ENCODE measurements at places on chromosomes 2 and 18. TPM values are rescaled to one million over a fixed set of nuclear protein-coding genes. Genes with fewer than 3 reads are reported as not detected.

DNA sequence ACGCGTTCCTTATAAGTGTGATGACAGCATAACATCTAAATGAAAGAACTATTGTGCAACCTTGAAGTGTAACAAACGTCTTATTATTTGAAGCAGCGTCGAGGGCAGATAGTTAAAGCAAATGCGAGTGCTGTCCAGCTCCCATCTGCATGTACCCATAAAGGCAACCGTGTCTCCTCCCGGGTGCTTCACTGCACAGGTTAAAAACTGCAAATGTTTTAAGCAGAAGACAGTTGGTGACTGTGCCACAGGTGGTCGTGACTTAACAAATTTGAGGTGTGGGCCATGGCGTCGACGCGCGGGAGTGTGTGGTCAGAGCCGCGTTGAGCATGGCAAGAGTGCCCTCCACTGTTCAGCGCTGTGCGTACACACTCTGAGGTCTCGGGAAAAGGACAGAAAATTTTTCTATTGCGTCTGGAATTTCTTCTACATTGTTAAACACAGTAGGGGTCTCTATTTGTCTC is 6.4 kb downstream of the SALL3 start:
- H3K27ac ChIP-seq, result no peak overlapping the region
- DNase-seq, result peak; percentile 41
- H3K27me3 ChIP-seq, result peaks cover 57% of the 10 kb centered on the region
- no peaks in the 10 kb centered on the region for H3K36me3 ChIP-seq
- H3K4me3 ChIP-seq, result no peak overlapping the region

GRCh38 chr2:43791035-43791765 is 17.4 kb downstream of the DYNC2LI1 start:
- H3K27me3 ChIP-seq, result no peaks in the 10 kb centered on the region
- peaks cover 23% of the 10 kb centered on the region for H3K4me1 ChIP-seq
- no peak for DNase-seq
- H3K27ac ChIP-seq, result no peak overlapping the region
- peaks cover 1% of the 10 kb centered on the region for H3K36me3 ChIP-seq

- H3K4me3 ChIP-seq, result no peak overlapping the region
- H3K36me3 ChIP-seq, result peaks cover 24% of the 10 kb centered on the region
- DNase-seq, result no peak
- peaks cover 21% of the 10 kb centered on the region for H3K4me1 ChIP-seq
- H3K27me3 ChIP-seq, result no peaks in the 10 kb centered on the region
- no peak overlapping the region for H3K27ac ChIP-seq
Measured at GRCh38 chr2:64587561-64587960, 63.4 kb downstream of the AFTPH start.

DNA sequence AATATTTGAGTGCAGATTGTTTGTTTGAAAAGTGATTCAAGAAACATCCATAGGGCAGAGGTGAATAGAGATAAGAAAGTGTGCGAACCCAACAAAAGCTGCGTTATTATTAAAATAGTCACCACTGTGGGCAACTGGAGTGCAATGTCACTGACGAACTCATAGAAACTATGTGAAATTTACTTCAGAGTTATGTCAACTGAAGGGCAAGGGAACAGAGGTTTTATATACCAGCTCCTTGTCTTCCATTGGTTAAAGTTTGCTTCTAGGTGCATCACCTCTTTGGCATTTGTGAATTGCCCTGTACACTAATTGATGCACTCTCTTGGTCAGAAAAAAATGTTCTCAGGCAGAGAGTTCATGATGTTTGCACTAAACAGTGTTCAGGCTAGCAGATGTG is 110.5 kb upstream of the NYAP2 start:
- DNase-seq, result no peak
- H3K27ac ChIP-seq, result no peak overlapping the region
- H3K36me3 ChIP-seq, result no peaks in the 10 kb centered on the region
- no peaks in the 10 kb centered on the region for H3K27me3 ChIP-seq

GRCh38 chr2:45156605-45157004 is 147.4 kb upstream of the SIX2 start:
- H3K4me3 ChIP-seq, result no peak overlapping the region
- no peak for DNase-seq
- H3K27me3 ChIP-seq, result peaks cover 12% of the 10 kb centered on the region
- no peak overlapping the region for H3K27ac ChIP-seq
- no peaks in the 10 kb centered on the region for H3K36me3 ChIP-seq
- no peaks in the 10 kb centered on the region for H3K4me1 ChIP-seq

DNA sequence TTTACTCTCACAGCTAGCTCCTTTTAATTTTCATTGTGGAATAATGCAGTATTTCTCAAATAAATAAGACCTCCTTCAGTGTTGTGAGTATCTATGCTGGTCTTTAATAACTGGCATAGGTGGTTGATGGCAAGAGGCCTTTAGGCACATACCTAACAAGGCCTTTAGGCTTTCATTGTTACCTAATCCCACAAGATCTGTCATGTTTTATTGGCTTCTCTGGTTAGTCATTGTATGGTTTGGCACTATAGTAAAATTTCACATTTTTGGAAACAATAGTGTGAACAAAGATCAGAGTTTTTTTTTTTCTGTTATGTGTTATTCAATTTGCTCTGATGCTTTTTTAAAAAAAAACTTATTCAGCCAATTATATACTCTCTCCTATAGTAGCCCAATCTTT is 89.8 kb upstream of the NEUROD1 start:
- H3K4me1 ChIP-seq, result peaks cover 2% of the 10 kb centered on the region
- DNase-seq, result no peak
- H3K4me3 ChIP-seq, result no peak overlapping the region

GRCh38 chr18:25235401-25236042 is 116.4 kb downstream of the ZNF521 start:
- no peaks in the 10 kb centered on the region for H3K4me1 ChIP-seq
- no peak overlapping the region for H3K27ac ChIP-seq
- H3K4me3 ChIP-seq, result no peak overlapping the region
- H3K27me3 ChIP-seq, result peaks cover 2% of the 10 kb centered on the region
- no peaks in the 10 kb centered on the region for H3K36me3 ChIP-seq
- DNase-seq, result no peak

DNA sequence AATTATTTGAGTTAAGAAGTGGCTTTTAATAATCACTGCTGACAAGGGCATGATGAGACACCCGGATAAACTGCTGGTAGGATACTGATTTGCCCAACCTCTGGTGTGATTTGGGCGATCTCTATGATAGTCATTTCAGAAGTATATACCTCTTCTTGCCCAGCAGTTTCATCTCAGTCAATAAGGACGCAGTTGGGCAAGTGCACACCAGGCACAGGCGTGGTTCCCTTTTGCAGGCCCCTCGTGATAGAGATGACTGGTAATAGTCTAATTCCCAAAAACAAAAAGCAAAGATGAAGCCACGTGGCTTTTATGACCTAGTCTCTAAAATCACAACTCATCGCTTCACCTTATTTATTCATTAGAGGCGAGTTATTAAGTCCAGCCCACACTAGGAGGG is 246.4 kb downstream of the PRKCE start:
- H3K4me3 ChIP-seq, result no peak overlapping the region
- H3K36me3 ChIP-seq, result no peaks in the 10 kb centered on the region
- H3K4me1 ChIP-seq, result no peaks in the 10 kb centered on the region
- H3K27ac ChIP-seq, result no peak overlapping the region
- DNase-seq, result no peak

- no peaks in the 10 kb centered on the region for H3K27me3 ChIP-seq
- no peak for DNase-seq
- H3K27ac ChIP-seq, result no peak overlapping the region
- H3K36me3 ChIP-seq, result no peaks in the 10 kb centered on the region
- no peak overlapping the region for H3K4me3 ChIP-seq
- H3K4me1 ChIP-seq, result no peaks in the 10 kb centered on the region
Measured at GRCh38 chr2:40653829-40654228, 201.9 kb upstream of the SLC8A1 start.

The IL1RL1 gene
- total RNA-seq, result 0.22 TPM

The C2orf81 gene
- total RNA-seq, result 3.4 TPM

The ARHGAP25 gene
- 43.0 TPM for total RNA-seq

The CFC1 gene
- total RNA-seq, result not detected
